ENCODE measurements at places on chromosomes 4 and X.

DNA sequence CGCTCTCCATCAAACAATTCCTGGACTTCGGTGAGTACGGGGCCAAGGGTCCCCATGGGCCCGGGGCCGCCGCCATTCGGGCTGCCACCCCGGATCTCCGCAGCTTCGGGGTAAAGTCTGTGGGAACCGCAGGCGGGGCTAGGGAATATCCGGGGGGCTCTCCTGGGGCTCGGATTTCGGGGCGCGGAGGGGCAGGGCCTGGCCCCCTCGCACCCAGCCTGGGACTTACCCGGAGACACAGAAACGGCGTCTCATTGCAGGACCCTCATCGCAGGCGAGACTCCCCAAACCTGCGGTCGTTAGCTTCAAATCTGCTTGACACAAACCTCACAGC is 413 bp downstream of the PDK3 start:
- DNase-seq, result no peak

DNA sequence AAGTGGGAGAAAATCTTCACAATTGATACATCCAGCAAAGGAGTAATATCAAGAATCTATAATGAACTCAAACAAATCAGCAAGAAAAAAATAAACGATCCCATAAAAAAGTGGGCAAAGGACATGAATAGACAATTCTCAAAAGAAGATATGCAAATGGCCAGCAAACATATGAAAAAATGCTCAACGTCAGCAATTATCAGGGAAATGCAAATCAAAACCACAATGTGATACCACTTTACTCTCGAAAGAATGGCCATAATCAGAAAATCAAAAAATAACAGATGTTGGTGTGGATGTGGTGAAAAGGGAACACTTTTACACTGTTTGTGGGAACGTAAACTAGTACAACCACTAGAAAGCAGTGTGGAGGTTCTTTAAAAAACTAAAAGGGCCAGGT is 114.3 kb upstream of the CCSER1 start:
- no peak for DNase-seq

DNA sequence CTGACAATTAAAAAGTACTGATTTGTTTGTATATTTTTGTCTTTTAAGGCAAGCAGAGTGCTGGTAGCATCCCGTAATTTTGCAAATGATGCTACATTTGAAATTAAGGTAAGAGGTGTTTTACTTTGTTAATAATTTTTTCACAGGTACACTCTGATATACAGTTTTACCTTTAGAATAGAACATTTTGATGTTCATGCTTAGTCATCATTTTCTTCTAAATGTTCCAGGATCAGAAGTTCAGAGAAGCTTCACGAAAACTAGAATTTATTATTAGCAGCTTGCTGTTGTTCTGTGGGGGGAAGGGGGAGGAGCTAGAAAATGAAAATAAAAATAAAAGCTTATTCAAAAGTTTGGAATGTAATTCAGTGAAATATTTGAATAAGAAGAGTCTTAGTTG is 5.5 kb downstream of the PDHA1 start:
- DNase-seq, result no peak

- DNase-seq, result no peak
These were observed 161.9 kb downstream of the VSIG4 start for GRCh38 chrX:65877953-65878352.

- DNase-seq, result no peak
These were observed 76.3 kb downstream of the PTTG2 start for GRCh38 chr4:38036548-38036947.

- DNase-seq, result no peak
These were observed at the start of gene NMU for GRCh38 chr4:55635741-55636655. NMU (minus strand) TSS chr4:55636298; CDS start chr4:55636192, 106 bp downstream.

DNA sequence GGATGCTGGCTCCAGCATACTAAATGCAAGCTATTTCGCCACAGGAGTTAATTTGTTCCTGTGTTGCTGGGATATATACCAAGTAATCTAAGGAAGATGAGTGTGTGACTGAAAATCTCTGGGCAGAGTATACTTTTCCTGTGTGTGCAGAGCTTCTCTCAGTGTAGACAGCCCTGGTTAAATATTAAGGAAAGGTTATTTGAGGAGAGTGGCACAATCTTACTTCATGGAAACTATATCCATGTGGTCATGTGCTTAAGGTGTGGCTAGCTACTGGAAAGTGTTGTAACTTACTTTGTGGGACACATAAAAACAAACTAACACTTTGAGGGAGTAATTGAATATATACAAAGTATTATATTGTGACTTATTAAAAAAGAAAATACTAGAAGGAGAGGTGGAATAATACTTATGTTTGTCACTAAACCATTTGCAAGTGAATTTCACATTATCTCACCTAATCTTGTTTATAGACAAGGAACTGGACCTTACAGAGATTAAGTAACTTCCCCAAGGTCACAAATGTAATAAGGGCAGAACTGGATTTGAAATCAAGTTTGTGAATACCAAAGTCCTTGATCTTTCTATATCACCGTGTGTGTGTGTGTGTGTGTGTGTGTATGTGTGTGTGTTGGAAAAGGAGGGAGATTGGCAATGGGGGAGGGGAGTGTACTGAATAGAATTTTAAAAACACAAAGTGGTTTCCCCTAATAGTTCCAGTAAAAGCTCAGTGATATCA is 408.2 kb upstream of the NR3C2 start:
- no peak for DNase-seq

DNA sequence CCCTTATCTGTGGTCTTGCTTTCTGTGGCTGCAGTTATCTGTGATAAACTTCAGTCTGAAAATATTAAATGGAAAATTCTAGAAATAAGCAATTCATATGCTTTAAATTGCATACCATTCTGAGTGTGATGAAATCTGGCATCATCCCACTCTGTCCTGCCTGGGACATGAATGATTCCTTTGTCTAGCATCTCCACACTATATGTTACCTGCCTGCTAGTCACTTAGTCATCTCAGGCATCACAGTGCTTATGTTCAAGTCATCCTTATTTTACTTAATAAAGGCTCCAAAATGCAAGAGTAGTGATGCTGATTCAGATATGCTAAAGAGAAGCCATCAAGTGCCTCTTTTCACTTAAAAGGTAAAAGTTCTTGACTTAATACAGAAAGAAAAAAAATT is 14.3 kb upstream of the RAB9B start:
- DNase-seq, result no peak

GRCh38 chrX:110412971-110413726 is 54.5 kb downstream of the RTL9 start:
- peak; percentile 53 for DNase-seq

GRCh38 chrX:48933757-48934156 is 14.9 kb upstream of the PIM2 start:
- DNase-seq, result no peak

GRCh38 chr4:117331817-117332216 is 246.4 kb upstream of the TRAM1L1 start:
- no peak for DNase-seq

DNA sequence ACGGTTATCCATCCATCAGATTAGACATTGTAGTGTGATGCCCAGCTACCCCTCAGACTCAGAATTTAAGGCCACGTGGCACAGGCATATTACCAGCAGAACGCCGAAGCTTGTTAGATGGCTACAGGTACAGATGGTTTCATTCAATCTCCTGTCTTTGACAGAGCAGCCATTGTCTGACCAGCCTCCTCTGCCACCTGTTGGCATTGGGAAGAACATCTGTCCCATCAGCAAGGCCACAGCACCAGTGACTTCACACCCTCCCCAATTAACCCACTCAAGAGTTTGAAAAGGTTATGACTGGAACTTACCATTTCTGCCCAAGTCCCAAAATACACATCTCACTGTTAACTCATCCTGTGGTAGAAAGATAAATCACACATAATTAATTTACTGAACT is 22.0 kb upstream of the PHKA2 start:
- no peak for DNase-seq

DNA sequence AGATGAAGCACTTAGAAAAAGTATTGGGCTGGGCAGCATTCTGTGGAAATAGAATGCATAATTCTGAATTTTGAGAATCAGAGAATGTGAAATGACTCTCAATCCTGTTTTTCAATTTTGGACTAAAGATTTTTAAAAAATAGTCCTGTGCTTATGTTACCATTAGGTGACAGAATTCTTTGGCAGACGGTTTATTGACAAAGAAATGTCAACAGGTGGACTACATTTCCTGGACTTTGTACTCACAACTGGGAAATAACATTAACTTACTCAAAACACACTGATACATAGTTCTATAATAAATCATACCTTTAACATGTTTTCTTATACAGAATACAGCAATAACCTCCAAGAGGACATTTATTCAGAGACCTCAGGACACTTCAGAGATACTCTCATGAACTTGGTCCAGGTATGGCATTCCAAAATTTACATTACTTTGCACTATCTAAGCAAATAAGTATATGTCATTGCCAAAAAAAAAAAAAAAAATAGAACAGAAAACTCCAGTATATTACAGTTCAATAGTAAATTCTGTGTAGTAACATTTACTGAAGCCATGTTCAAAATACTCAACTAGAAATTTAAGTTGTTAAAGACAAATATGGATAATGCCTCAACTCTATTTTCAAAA is 72.7 kb downstream of the ANXA10 start:
- no peak for DNase-seq

GRCh38 chrX:119539872-119540271 is 25.3 kb downstream of the STEEP1 start:
- DNase-seq, result no peak

Measured in fibroblast of lung (primary cell).